ENCODE measurements at places on chromosomes 1 and 21.
A peak's percentile ranks its signal among the peaks of the same experiment; 100 is the strongest.

DNA sequence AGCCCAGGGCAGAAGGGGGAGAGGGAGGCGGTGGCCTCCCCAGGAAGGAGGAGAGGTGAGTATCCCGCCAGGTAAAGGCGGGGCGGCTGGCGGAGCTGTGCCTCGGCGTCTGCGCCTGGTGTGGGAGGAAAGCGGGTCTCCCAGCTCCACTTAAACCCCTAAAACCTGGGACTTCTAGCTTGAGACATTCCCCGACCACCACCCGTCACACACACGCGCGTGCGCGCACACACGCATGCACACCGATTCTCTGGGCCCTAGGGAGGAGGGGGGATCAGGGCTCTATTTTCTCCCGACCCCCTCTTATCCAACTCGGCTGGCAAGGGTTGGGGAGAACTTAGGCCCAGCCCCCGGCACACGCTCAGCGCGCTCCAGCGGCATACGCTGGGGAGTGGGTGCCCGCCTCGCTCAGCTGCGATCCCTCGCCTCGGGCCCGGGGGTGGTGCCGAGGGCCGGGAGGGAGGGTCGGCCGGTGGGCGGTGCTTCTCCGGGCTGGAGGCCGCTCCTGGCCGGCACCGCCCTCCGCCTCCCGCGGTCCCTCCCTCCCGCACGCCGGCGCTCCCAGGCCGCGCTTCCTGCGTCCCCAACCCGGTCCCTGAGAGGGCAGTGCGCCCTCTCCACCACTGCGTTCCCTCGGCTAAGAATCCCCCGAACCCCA lies at the start of gene TMEM51:
Gene TMEM51, plus strand, starts transcription at position 564 of the 658 bp plus-strand sequence. CDS start 61,341 bp downstream, outside the sequence.
- H3K36me3 ChIP-seq, result no peaks in the 10 kb centered on the region
- peak within 1 kb of the TSS; percentile 59 for H3K4me3 ChIP-seq
- DNase-seq, result peak; percentile 90

DNA sequence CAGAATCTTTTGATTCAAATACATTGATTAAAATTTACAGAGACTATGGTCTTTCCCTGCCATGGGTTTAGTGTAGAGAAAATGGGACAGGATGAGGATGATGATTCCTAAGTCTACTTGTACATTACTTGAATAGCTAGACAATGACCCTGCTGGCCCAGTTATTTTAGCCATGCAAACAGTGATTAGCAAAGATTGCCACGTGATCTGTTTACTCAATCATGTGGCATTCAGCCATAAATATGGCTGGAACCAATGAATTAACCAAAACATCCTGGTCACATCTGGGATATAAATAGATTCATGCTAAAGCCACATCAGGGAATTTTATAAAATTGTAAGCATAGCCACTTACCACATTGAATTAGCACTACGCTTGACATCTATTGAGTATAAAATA lies 167.3 kb downstream of the PBX1 start:
- H3K27me3 ChIP-seq, result no peaks in the 10 kb centered on the region
- H3K4me1 ChIP-seq, result peaks cover 24% of the 10 kb centered on the region
- H3K4me3 ChIP-seq, result no peak overlapping the region
- no peak for DNase-seq
- no peaks in the 10 kb centered on the region for H3K36me3 ChIP-seq

DNA sequence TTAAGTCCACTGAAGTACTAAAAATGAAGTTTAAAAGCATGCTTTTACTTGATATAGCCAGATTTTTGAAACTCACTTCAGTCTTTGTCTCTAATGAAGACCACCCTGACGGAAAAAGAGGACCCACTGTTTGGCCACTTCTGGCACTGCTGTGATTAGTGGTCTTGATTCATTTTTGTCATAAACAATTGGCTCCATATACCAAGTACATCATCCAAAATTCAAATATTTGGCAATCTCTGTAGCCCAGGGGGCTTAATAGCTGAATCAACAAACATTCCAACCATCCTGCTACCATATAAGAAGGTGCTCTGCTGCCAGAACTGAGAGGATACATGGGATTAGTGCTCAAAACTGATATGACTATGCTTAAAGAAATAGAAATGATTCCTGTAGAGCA lies 156.0 kb downstream of the COL24A1 start:
- no peak overlapping the region for H3K27ac ChIP-seq
- no peak overlapping the region for H3K4me3 ChIP-seq
- no peaks in the 10 kb centered on the region for H3K4me1 ChIP-seq
- no peak for DNase-seq

- DNase-seq, result no peak
- no peaks in the 10 kb centered on the region for H3K4me1 ChIP-seq
- H3K27me3 ChIP-seq, result no peaks in the 10 kb centered on the region
- no peak overlapping the region for H3K4me3 ChIP-seq
- no peak overlapping the region for H3K27ac ChIP-seq
- no peaks in the 10 kb centered on the region for H3K36me3 ChIP-seq
Observed at GRCh38 chr1:236947794-236948193, 56.4 kb downstream of the MT1HL1 start.

DNA sequence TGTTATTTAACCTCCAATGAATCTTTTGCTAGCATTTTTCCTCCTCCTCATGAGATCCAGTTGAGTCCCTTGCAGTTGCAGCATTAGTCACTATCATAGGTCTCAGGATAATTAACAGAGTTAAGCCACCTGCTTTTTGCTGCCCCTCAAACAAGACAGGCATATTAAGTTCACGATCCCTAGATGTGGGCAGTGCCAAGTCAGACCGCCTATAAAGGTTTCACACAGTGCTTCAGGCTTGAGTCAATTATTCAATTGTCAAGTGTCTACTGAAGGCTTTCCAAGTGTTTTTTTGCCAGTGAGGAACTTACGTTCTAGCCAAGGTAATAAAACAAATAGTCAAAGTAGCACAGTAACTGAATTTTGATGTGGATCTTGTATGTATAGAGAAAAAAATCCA lies 175.0 kb downstream of the DAB1 start:
- H3K27ac ChIP-seq, result no peak overlapping the region
- no peak overlapping the region for H3K4me3 ChIP-seq
- H3K27me3 ChIP-seq, result no peaks in the 10 kb centered on the region
- H3K4me1 ChIP-seq, result no peaks in the 10 kb centered on the region
- DNase-seq, result no peak
- H3K36me3 ChIP-seq, result no peaks in the 10 kb centered on the region

DNA sequence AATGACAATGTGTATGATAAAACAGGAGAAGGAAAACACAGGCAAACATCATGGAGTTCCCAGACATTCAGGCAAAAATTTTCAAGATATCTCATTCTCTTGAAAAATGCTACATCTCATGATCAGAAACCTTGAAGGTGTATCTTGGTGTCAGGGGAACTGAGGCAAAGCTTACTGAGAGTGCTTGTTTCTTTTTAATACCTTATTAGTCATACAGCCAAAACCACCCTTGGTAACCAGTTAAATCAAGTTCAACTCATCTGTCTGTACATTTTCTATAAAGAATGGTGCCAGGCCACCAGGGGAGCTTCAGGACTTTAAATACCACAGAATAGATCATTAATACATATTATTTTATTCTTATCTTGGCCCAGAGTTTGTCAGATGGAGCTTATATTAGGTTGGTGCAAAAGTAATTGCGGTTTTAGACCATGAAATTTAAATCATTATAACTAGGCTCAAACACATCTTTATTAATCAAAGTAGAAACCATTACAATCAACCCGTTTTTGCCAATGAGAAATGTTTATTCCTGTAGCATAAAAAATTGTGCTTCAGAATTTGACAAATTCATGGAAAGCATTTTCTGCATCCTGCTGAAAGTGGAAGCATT lies 1036.0 kb downstream of the AMY1C start:
- H3K27me3 ChIP-seq, result no peaks in the 10 kb centered on the region
- no peak overlapping the region for H3K4me3 ChIP-seq
- no peaks in the 10 kb centered on the region for H3K4me1 ChIP-seq
- no peak for DNase-seq
- no peaks in the 10 kb centered on the region for H3K36me3 ChIP-seq
- no peak overlapping the region for H3K27ac ChIP-seq

GRCh38 chr1:54959241-54959640 lies 21.2 kb upstream of the TMEM61 start:
- no peaks in the 10 kb centered on the region for H3K36me3 ChIP-seq
- no peak overlapping the region for H3K27ac ChIP-seq
- H3K4me1 ChIP-seq, result no peaks in the 10 kb centered on the region

DNA sequence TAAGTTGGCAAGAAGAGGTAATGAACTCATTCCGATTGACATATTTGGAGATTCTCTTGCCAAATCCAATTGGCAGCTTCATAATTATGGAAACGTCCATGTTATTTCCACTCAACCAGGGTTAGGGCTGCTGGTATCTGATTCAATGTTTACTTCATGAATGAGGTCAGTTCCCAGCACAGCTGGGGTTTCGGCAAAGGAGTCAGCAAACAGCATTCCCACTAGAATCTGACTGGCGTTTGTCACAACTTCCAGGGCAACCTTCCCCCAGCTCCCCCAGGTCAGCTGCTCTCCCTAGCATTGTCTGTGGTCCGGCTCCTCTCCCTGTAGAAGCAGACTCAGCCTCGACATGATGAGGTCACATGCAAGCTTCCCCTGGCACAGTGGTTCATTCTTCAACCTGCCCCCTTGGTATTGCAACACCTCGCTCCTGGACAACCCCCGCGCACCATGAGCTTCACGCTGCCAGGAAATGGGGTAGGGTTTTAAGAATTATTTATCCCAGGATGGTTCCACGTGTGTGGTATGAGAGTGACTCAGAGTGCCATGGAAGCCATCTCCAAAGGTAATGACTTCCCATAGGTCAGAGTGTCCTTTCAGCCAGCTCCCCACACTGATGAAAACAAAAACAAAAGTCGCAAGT lies 100.7 kb upstream of the SLC25A33 start:
- H3K27me3 ChIP-seq, result no peaks in the 10 kb centered on the region
- H3K27ac ChIP-seq, result peak overlapping the region; percentile 40
- no peak overlapping the region for H3K4me3 ChIP-seq
- H3K4me1 ChIP-seq, result peaks cover 46% of the 10 kb centered on the region

DNA sequence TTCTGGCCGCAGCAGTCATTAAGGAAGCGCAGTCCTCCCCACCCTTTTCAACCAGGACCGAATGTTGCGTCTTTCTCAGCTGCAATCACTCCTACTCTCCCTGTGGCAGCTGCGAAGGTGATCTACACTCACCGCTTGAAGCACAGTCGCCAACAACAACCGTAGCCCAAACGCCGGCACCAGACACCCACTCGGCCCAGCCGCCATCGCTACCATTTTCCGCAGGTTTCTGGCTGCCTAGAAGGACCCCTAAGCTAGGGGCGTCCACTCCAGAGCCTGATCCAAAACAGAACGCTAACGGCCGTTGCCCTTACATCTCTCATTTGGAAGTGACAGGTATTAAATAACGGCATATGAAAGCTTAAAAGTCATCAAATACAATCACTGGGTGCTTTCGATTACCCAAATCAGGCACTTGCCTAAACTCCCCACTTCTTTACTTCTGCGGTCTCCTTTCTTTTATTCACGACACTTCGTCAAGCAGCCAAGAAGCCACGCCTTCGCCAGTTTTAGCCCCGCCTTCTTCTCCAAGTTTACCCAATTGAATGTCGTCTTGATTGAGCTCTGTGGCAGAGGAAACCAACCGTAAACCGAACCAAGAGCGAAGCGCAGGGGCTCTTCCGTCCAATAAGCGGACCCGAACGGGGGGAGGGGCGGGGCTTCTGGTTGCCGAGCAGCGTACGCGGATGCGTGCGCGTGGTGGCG lies at the start of gene SELENOF:
Gene SELENOF, minus strand, starts transcription at position 231 of the 705 bp plus-strand sequence. Its CDS starts 15 bp downstream, at position 216.
- peak; percentile 99 for DNase-seq
- H3K36me3 ChIP-seq, result no peaks in the 10 kb centered on the region
- H3K4me1 ChIP-seq, result peaks cover 13% of the 10 kb centered on the region
- H3K4me3 ChIP-seq, result peak within 1 kb of the TSS; percentile 64

- no peak for DNase-seq
- H3K27me3 ChIP-seq, result no peaks in the 10 kb centered on the region
Observed at GRCh38 chr1:48227165-48228013, 4.9 kb downstream of the SLC5A9 start.

GRCh38 chr1:209802117-209802779 lies 3.7 kb downstream of the IRF6 start:
- H3K4me3 ChIP-seq, result no peak overlapping the region
- H3K36me3 ChIP-seq, result no peaks in the 10 kb centered on the region
- peaks cover 4% of the 10 kb centered on the region for H3K4me1 ChIP-seq
- no peaks in the 10 kb centered on the region for H3K27me3 ChIP-seq
- no peak for DNase-seq

DNA sequence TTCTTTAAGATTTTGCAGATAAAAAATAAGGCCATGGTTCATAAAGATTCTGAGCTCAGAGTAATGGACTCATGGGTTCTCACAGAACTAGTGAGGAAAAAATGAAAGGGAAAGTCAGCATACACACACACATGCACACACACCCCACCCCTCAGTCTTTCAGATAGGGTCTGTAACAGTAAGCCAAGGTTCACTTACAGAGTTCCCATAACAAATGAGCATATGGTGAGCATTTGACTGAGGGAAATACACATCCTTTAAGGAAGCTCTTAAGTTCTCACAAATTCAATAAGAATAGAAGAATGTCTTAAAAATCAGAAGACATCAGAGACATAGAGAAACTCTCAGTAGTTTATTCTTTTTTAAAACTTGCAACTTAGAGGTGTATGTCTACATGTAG lies 57.9 kb downstream of the NTMT2 start:
- DNase-seq, result no peak
- no peaks in the 10 kb centered on the region for H3K4me1 ChIP-seq
- no peak overlapping the region for H3K27ac ChIP-seq

DNA sequence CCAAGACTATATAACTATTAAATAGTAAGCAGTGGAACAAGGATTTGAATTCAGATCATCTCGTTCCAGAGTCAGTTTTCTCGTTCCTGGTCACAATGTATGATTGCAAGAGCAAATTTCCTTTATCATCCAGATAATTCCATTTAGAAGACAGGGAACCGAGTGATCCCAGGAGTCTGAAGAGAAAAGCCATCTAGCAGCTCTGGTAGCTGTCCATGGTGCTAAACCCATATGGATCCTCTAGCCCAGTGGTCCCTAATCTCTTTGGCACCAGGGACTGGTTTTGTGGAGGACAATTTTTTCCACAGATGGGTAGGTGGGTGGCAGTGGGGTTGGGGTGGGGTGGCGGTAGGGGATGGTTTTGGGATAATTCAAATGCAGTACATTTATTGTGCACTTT lies 229.4 kb downstream of the PTPRU start:
- no peak overlapping the region for H3K27ac ChIP-seq
- H3K27me3 ChIP-seq, result no peaks in the 10 kb centered on the region
- DNase-seq, result no peak
- H3K4me3 ChIP-seq, result no peak overlapping the region

DNA sequence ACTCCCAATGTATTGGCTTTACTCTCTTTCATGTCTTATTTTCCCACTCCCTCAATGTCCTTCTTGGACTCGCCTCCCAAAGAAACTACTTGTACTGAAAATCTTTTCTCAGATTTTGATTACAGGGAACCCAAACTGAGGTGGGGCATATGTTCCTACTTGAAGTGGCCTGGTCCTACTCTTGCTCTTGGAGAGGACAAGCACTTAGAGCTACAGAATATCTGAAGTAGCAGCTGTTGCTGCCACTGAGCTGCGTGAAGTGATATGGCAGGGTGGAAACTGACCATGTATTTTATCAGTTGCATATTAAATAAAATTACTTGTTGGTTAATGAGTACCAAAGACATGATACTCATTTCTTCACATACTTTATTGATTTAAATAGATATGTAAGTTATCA lies 129.5 kb downstream of the TSEN15 start:
- H3K27me3 ChIP-seq, result no peaks in the 10 kb centered on the region
- H3K4me3 ChIP-seq, result no peak overlapping the region
- H3K27ac ChIP-seq, result no peak overlapping the region
- no peaks in the 10 kb centered on the region for H3K36me3 ChIP-seq

GRCh38 chr1:167676916-167677848 lies 44.6 kb upstream of the MPZL1 start:
- no peaks in the 10 kb centered on the region for H3K27me3 ChIP-seq
- no peak overlapping the region for H3K4me3 ChIP-seq
- no peak overlapping the region for H3K27ac ChIP-seq
- DNase-seq, result no peak
- H3K4me1 ChIP-seq, result peaks cover 11% of the 10 kb centered on the region

GRCh38 chr21:43723648-43724047 lies 4.7 kb downstream of the PDXK start:
- no peaks in the 10 kb centered on the region for H3K27me3 ChIP-seq
- peaks cover 11% of the 10 kb centered on the region for H3K36me3 ChIP-seq
- H3K27ac ChIP-seq, result no peak overlapping the region
- no peak for DNase-seq
- peaks cover 65% of the 10 kb centered on the region for H3K4me1 ChIP-seq

Measured in upper lobe of right lung (tissue), 1 donor.